ENCODE measurements at places on chromosomes 1 and 21. TPM values are rescaled to one million over a fixed set of nuclear protein-coding genes. Genes with fewer than 3 reads are reported as not detected.

UMODL1 gene
- not detected for total RNA-seq

IKBKE gene
- total RNA-seq = 2.6 TPM

FNDC10 gene
- total RNA-seq = not detected

PGLYRP3 gene
- not detected for total RNA-seq

TACSTD2 gene
- 0.52 TPM for total RNA-seq

AGT gene
- 10.4 TPM for total RNA-seq

HP1BP3 gene
- total RNA-seq = 192 TPM

MIXL1 gene
- not detected for total RNA-seq

TCEA3 gene
- total RNA-seq = 314 TPM
